Astrocyte (in vitro differentiated cells and primary cell): ENCODE measurements at places on chromosomes 11 and 22. TPM values are rescaled to one million over a fixed set of nuclear protein-coding genes. Genes with fewer than 3 reads are reported as not detected.

Gene ALKBH3
- 24.8 and 30.5 TPM in 2 replicates for total RNA-seq

Gene SYT9
- 0.14 and 0.16 TPM in 2 replicates for total RNA-seq

Gene GALNT18
- total RNA-seq: 6.5 and 7.0 TPM in 2 replicates

Gene OR10S1
- not detected in 2 replicates for total RNA-seq

Gene EXT2
- total RNA-seq: 67.4 and 67.7 TPM in 2 replicates

Gene PLEKHB1
- total RNA-seq: 4.5 and 5.8 TPM in 2 replicates

Gene OR5D14
- not detected in 2 replicates for total RNA-seq

Gene NXPE4
- not detected in 2 replicates for total RNA-seq
